Small intestine (tissue), 16 donors: ENCODE measurements at places on chromosomes 7 and 10. TPM values are rescaled to one million over a fixed set of nuclear protein-coding genes. Genes with fewer than 3 reads are reported as not detected.

The MMRN2 gene
- 5.2 TPM for polyA plus RNA-seq

The ADRB1 gene
- polyA plus RNA-seq: 1.0 TPM

The KCNH2 gene
- polyA plus RNA-seq: 2.4 TPM

The RGR gene
- 0.04 TPM for polyA plus RNA-seq

The MSMB gene
- polyA plus RNA-seq: 1.4 TPM

The RELN gene
- 3.4 TPM for polyA plus RNA-seq

The SPDYE2 gene
- polyA plus RNA-seq: 0.04 TPM

The PNLIP gene
- 2.4 TPM for polyA plus RNA-seq

The FBXW4 gene
- 27.1 TPM for polyA plus RNA-seq

The STOX1 gene
- polyA plus RNA-seq: 2.5 TPM

The SPDYE11 gene
- not detected for polyA plus RNA-seq

The PLPP4 gene
- polyA plus RNA-seq: not detected

The CTAGE4 gene
- 16.5 TPM for polyA plus RNA-seq
